ENCODE measurements at places on chromosomes 7 and 10. TPM values are rescaled to one million over a fixed set of nuclear protein-coding genes. Genes with fewer than 3 reads are reported as not detected.

Gene CUZD1
- 2.1 TPM for total RNA-seq

DNA sequence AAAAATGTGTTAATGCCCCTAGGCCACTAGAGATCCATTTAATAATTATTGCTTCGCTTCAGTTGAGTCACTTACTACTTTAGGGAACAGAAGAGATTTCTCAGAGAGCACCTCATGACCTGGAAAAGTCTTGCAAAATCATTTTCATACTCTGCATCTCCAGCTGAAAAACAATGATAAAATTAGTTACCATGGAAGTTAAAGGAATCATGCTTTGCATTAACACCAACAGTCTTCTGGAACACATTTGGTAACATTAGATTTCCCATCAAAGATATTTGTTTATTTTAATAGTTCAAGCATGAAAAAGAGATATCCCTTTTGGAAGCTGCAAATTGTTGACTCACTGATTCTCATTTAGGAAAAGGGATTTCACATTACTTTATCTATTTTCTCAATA lies 1.8 kb upstream of the STEAP2 start:
- peaks cover 30% of the 10 kb centered on the region for H3K27me3 ChIP-seq
- no peak overlapping the region for H3K27ac ChIP-seq
- DNase-seq, result no peak
- H3K4me3 ChIP-seq, result no peak overlapping the region
- peaks cover 5% of the 10 kb centered on the region for H3K4me1 ChIP-seq
- no peaks in the 10 kb centered on the region for H3K36me3 ChIP-seq

GRCh38 chr7:150854066-150855000 lies 2.0 kb downstream of the AOC1 start:
- H3K27me3 ChIP-seq, result peaks cover 33% of the 10 kb centered on the region
- H3K4me3 ChIP-seq, result no peak overlapping the region
- no peak overlapping the region for H3K27ac ChIP-seq
- peaks cover 2% of the 10 kb centered on the region for H3K4me1 ChIP-seq

DNA sequence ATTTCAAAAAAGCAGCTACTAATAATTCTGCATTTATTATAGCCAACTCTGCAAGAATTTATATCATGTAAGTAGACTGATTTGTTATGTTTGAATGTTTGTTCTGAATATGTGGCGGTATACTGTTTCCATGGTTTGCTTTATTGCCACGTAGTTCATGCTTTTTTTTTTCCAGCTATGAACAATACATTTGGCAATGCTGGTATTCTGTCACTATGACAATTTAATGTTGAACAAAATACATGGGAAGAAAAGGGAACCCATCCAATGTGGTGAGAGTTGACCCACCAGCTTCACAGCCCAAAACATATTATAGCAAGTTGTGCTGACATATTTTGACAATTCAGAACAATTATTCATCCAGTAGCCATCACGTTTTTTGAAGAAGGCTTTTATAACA lies 145.6 kb downstream of the CCDC71L start:
- DNase-seq, result no peak
- H3K36me3 ChIP-seq, result no peaks in the 10 kb centered on the region
- no peak overlapping the region for H3K4me3 ChIP-seq
- no peak overlapping the region for H3K27ac ChIP-seq

GRCh38 chr7:70040970-70041766 lies 442.9 kb downstream of the AUTS2 start:
- H3K4me1 ChIP-seq, result no peaks in the 10 kb centered on the region
- H3K4me3 ChIP-seq, result no peak overlapping the region
- H3K36me3 ChIP-seq, result no peaks in the 10 kb centered on the region
- H3K27ac ChIP-seq, result no peak overlapping the region

DNA sequence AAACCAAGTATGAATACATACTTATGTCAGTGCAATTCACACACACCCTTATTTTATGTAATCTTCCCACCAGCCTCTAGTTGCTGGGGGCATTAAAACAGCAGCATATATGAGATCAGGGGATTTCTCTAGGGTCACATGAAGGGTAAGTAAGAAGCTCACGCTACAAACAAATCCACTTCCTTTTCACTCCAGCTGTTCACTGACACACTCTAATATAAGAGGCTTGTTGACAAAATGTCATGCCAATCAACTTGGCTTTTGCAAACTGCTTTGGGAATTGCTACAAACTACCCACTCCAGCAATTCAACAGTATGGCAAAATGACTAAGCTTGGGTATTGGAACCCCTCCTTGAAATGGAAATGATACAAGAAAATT lies 10.3 kb downstream of the FAM3C start:
- no peak for DNase-seq
- H3K36me3 ChIP-seq, result peaks cover 34% of the 10 kb centered on the region
- no peak overlapping the region for H3K4me3 ChIP-seq
- no peaks in the 10 kb centered on the region for H3K27me3 ChIP-seq
- H3K27ac ChIP-seq, result no peak overlapping the region

Data from activated CD4-positive, alpha-beta memory T cell treated with anti-CD3 and anti-CD28 coated beads, Interleukin-2, amount 10 ng/mL, durations not matched to agents 7 days and 5 days (primary cell).